ENCODE measurements at places on chromosomes 11 and 22.
A peak's percentile ranks its signal among the peaks of the same experiment; 100 is the strongest.

DNA sequence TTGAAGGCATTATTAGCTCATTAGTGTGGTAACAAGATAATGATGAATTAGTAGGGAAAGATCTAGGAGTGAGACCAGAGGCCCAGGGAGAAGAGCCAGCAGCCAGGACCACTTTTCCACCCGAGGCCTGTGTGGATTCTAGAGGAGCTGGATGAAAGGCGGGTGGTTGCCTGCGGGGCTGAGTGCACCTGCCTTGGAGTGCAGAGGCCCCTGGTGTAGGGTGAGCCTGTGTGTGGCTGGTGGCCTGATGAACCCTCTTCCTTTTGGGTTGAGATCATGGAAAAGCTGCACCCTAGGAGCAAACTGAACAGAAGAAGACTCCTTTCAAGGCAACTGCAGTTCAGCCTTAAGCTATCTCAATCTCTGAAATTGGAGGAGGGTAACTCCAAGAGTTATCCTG lies 5.9 kb upstream of the TP53AIP1 start:
- DNase-seq: no peak

DNA sequence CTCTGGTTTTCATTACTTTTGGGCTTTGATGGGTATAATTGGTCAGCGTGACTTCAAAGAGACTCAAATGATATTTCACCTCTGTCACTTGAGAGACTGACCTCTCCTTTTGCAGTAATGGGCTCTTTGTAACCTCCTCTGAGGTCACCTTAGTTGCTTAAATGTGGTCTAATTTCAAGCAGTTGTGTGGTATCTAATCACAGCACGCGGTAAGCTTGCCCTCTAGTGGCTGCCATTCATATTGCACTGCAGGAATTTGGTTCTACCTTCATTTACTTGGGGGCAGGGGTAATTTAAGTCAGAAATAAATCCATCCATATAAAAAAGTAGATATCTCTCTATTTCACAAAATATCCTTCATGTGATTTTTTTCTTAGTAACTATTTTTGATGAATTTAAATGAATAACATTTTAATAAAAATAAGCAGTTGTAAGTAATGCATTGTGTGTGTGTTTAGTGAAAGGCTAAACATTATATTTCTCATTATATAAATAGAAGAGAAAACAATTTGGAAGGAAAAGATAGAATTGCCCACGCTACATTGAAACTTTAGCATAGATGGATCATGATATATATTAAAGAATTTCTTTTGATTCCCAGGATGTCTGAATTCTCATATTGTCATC lies 55.0 kb upstream of the ANO3 start:
- peak; percentile 70 for DNase-seq

DNA sequence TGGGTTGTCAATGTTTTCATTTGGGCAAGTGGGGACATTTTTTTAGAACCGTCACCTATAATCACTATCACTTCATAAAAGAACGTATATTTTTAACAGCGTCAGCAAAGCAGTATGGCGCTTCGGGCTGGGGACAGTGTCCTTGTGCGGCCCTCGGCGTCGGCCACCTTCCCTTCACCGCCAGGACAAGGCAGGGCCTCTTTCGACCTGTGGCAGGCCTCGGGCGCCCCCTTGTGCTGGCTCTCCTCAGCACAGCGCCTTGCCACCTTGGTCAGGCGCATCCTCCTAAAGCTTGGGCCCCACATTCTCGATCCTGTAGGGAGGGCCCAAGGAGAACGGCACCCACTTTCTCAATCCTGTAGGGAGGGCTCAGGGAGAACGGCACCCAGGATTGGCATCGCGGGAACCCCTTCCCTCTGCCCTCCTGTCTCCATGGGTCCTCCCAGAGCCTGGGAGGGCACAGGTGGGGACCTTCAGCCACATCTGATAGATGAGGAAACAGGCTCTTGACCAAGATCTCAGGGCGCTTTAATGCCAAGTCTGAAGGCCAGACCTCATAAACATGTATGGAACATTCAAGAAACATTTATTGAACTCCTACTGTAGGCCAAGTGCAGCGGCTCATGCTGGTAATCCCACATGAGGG lies 11.5 kb upstream of the FADD start:
- peak; percentile 38 for DNase-seq

DNA sequence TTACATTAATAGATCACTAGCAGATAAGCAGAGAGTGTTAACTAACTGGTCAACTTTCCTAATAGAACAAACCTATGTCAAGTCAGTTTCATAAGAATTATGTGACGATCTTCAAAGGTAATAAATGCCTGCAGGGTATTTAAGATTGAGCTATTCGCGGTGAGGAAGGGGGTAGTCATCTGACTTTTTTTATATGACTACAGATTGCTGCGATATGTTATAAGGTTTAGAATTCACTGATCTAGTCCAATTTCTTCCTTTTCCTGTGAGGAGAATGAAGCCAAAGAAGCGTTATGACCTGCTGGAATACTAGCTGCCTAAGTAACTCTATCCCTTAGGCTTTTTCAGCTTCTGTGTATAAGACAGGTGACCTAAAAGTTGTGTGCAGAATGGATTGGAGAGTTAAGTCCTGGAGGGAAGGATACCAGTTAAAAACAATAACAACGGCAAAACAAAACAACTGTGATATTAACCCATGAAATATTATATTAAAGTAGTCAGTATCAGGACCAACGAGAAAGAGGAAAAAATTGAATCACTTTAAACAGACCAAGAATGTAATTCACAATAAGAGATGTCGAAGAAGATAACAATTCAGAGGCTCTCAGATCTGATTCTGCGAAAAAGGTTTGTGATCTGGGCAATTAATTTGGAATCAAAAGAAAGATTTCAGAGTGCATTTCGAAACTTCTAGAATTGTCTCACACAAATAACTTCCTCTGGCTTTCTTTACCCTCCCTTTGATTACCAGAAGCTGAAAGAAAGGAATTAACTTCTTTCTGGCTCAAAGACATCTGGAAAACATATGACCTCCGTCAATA lies 630 bp downstream of the CASP4 start:
- DNase-seq: no peak

- no peak for DNase-seq
Observed at GRCh38 chr11:12798609-12799011, 124.4 kb downstream of the TEAD1 start.

DNA sequence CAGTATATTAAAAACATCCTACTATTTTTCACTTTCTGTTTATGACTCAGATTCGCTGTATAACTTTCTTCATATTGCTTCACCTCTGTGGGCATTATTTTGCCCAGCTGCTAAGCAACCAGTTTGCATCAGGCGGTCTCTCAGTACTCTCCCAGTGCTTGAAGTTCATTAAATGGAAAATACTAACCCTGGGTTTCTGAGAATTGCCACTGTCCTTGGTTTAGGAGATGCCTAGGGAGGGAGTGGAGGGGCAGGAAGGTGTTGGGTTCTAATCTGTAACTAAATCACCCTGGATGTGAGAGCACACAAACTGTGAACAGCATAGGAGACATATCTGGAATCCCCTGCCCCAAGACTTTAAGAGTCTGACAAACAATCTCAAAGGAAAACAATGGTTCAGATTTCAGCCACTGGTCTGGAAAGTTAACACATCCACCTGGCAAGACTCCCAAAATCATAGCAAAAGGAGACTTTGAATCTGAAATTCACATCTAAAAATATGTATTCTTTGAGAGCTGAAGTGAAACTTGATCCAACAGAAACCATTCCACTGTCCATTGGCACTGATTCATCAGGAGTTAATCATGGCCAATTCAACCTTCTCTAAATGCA lies 540.0 kb downstream of the SOX6 start:
- no peak for DNase-seq

- DNase-seq: no peak
Observed at GRCh38 chr22:22039286-22040074, 56.9 kb upstream of the TOP3B start.

DNA sequence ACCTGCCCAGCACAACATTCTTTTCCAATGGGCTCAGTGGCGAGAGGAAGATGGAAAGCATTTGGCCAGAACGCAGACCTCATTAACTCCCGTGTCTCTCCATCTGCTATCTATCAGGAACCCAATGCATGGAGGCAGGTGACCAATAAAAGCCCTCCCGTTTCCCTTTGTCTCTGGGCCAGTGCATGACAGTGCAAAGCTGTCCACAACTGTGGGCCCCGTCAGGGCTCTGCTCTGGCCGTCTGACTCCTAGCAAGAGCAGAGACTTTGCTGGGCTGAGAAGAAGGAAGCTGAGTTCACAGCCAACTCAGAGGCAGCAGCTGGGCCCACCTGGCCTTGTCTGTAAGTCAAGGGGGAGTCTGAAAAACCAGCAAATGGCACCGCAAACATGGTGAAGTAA lies 177.8 kb downstream of the TENM4 start:
- DNase-seq: no peak

- DNase-seq: no peak
Observed at GRCh38 chr11:19814421-19814820, 101.8 kb downstream of the NAV2 start.

DNA sequence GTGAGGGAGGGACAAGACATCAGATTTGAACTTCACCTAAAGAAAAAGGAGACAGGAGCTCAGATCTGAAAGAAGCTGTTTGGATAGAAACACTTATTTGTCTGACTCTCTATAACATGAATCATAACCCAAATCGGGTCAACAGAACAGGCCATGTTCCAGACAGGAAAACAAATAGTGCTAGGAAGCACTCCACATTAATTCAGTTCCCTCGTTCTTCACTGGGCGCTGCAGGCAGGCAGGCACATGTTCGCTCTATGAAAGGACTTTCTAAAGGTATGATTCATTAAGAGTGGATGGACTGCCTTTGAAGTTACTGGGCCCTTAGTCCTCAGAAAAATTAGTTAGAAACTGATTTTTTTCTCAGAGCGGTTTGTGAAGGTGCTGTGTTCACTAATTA lies 137.5 kb upstream of the TRPC6 start:
- DNase-seq: no peak

GRCh38 chr22:50476868-50477267 lies 2.0 kb upstream of the SBF1 start:
- DNase-seq: no peak

- peak; percentile 25 for DNase-seq
Observed at GRCh38 chr22:23522623-23523251, 57.4 kb downstream of the IGLL1 start.
